ENCODE measurements at places on chromosomes 6 and 20.

DNA sequence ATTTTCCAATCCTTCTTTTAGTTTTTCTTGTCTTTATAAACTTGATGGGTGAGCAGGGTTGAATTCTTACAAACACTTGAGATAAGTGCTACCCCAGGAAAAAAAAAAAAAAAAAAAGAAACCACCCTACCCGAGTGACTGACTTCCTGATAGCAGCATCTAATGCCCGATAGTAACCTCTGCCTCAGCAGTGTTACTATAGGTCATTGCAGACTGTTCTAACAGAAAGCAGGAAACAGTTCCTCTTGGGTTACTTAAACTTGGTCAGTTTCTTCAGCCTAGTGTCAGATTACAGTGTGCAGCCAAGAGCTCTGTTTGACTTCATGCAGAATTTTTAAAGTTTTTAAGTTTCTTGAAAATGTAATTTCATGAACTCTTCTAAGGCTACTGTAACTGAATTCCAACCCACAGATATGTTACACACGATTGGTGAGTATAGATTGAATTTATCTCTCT lies 2.1 kb downstream of the MYLIP start:
- DNase-seq = no peak

- no peak for DNase-seq
Observed at GRCh38 chr20:63457737-63458136, 14.7 kb downstream of the KCNQ2 start.

- DNase-seq = no peak
Observed at GRCh38 chr6:128179876-128180438, 279.1 kb upstream of the THEMIS start.

DNA sequence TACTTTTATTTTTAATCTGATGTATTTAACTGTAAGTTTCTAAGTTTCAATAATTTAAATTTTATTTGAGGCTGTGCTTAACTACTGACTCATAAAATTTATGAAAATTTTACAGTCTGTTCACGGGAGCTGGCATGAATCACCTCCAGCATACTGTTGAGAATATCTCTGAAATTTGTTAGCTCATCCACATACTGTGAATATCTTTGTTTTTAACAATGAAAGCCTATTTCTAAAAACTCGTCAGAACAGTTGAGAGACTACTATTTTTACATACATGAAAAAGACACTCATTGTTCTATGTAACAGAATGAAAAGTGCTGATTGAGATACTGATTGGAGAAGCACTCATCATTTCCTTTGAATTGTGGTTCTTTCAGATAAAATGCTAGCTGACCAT lies 749.3 kb downstream of the TENT5A start:
- DNase-seq = no peak

- no peak for DNase-seq
Observed at GRCh38 chr6:165268987-165269386, 40.4 kb downstream of the C6orf118 start.
